Tibial nerve (tissue), 4 donors: ENCODE measurements at places on chromosomes 7 and 10.

GRCh38 chr10:121240011-121240410 is 358.2 kb downstream of the FGFR2 start:
- DNase-seq: no peak

- DNase-seq: peak; percentile 69
Measured at GRCh38 chr7:140640727-140641523, at the start of gene DENND2A. DENND2A (minus strand) TSS chr7:140640813; CDS start chr7:140602397, 38,416 bp downstream.

GRCh38 chr7:4247106-4247876 is 434.8 kb upstream of the FOXK1 start:
- DNase-seq: no peak

- no peak for DNase-seq
Measured at GRCh38 chr7:41573015-41573414, 129.9 kb downstream of the INHBA start.

DNA sequence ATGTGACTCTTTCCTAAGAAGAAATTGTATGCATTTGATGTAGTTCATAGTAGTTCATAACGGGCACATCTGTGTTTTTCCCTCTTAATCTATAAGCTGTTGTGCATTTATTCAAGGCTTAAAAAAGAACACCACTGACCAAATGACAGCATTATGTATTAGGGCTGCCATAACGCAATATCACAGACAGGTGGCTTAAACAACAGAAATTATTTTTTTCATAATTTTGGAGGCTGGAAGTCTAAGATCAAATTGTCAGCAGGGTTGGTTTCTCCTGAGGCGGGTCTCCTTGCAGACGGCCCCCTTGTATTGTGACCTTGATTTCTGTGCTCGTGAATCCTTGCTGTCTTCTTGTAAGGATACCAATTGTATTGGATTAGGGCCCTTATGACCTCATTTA is 627 bp upstream of the SSMEM1 start:
- no peak for DNase-seq

DNA sequence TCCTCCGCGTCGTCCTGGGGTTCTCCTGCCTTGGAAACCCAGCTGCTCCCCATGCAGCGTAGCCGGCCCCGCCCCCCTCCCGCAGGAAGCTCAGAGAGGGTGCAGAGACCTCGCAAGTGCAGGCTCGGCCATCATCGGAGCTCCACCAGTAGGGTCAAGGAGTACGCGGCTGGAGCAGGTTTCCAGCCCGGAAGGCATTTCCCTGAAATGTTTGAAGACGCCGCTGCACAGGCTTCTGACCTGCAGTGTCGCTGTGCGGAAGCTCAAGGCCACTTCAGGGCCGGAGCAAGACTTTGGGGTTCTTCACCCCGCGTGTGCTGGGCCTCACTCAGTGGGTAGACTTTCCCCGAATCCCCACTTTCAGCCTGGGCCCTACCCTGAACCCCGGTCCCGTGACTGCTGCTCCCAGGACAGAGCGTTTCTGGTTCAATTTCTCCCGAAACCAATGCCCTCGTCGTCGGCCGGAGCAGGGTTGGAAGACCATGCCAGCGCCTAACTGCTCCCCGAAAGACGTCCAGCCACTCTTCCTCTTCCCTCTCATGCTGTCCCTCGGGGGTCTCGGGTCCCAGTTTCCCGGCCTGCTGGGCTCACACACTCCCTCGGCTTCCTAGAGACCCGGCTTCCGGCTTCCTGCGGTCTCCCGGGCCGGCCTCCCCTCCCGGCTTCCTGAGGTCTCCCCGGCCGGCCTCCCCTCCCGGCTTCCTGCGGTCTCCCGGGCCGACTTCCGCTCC is 52.1 kb downstream of the INSIG1 start:
- no peak for DNase-seq

GRCh38 chr10:97538411-97538810 is 34.2 kb upstream of the ANKRD2 start:
- no peak for DNase-seq

- DNase-seq: no peak
Measured at GRCh38 chr10:49524496-49524895, 14.4 kb downstream of the ERCC6 start.

DNA sequence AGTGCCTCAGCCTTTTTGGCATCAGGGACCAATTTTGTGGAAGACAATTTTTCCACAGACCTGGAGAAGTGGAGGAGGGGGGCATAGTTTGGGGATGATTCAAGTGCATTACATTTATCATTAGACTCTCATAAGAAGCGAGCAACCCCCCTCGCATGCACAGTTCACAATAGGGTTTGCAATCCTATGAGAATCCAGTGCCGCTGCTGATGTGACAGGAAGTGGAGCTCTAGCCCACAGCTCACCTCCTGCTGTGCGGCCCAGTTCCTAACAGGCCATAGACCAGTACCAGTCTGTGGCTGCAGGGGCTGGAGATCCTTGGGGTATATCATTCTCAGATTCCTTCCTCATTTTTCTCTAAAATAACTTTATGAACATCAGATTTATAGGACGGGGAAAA is 50.8 kb downstream of the ATAD1 start:
- DNase-seq: no peak

- DNase-seq: no peak
Measured at GRCh38 chr7:64879086-64879730, 23.9 kb upstream of the ZNF273 start.

- DNase-seq: no peak
Measured at GRCh38 chr7:8130663-8131062, 131.3 kb downstream of the ICA1 start.

GRCh38 chr10:60335708-60336107 is 54.0 kb downstream of the ANK3 start:
- no peak for DNase-seq

DNA sequence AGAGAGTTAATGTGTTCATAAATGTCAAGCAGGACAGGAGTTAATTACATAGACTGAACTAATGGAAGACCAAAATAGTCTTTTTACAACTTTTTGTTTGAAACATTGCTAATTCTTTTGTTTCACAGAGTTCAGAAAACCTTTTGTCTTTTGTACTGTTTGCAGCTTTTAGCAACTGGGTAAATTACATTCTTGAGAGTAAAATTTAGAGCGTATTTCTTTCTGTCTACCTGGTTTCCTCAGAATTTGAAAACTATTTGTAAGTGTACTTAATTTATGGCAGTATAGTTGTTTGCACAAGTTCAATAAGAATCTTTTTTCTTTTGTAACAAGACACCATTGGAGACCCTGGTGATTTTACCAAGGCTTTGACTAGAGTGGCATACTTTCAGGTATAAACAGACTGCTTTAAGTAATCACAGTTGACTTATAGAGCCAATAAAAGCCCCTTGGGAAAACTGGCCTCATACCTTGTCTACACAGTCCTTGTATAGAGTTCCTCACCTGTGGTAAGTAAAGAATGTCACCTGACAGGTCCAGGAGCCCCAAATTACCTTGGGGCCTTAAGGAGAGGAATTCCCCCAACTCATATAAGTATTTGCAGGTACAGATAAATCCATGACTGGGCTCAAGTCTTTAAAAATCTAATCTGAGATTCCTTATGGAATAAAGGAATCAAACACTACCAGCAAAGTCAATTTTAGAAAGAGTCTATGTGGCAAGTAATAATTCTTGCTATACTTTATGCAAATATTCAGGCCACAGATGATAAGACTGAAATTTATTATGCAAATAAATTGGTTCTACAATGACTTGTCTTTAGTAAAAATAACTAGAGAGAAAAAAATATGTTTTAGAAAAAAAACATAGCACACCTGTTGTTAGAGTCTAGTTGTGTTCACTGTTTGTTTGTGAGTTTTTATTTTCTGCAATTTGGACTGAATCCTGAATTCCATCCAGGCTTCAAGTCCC is 23.6 kb upstream of the CREB3L2 start:
- DNase-seq: no peak

- DNase-seq: no peak
Measured at GRCh38 chr10:51620131-51620530, 79.3 kb downstream of the CSTF2T start.

- DNase-seq: no peak
Measured at GRCh38 chr7:26918241-26918640, 53.9 kb upstream of the SKAP2 start.

DNA sequence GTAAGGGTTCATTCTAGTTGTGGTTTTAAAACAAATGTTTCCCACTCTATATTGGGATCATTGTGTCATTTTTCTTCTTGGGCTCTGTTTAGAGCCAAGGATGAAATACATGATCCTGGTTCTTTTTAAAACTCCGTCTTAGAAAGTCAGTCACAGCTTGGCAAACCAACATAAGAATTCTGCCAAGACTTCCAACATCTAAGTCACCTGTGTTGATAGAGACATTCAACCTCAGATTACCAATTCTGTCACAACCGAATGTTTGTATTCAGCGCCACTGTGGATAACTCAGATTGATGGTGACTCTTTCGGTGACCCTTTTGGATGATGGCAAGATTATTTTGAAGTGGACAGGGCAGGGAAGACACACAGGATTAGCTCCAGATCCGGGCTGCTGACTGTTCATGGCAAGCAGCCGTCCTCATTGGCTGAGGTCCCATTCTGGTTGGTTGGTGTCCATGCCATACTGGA is 255.4 kb downstream of the ARHGAP21 start:
- no peak for DNase-seq

DNA sequence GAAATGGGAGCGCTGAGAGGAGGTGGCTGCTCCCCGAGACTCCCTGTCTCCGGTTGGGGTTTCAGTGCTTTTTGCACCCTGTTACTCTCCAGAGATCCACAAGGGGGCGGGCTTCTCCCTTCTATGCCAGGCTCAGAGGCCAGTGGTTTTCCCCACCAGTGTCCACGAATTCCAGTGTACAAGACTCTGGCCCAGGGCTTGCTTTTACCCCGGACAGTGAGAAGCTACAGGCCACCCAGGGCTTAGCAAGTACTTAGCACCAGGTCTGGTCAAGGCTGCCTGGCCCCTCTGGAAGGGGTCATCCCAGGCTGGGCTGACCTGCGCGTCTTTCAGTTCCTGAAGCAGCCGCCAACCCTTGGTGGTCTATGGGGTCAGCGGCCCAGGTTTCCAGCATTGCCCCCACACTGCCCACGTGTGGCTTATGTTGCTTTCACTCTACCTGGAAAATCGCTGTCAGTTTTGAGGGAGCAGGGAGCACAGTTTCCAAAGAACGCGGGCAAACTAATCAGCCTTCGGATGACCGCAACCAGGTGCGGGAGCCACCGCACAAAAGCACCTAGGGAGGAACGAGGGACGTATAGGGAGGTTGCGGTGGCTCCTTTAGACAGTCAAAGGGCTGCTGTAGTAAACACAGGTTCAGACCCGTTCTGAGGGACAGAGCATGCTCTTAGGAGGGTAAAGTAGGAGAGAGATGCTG is 6.8 kb downstream of the CYP26A1 start:
- no peak for DNase-seq

GRCh38 chr7:66376264-66376945 is 171.3 kb downstream of the TPST1 start:
- no peak for DNase-seq

DNA sequence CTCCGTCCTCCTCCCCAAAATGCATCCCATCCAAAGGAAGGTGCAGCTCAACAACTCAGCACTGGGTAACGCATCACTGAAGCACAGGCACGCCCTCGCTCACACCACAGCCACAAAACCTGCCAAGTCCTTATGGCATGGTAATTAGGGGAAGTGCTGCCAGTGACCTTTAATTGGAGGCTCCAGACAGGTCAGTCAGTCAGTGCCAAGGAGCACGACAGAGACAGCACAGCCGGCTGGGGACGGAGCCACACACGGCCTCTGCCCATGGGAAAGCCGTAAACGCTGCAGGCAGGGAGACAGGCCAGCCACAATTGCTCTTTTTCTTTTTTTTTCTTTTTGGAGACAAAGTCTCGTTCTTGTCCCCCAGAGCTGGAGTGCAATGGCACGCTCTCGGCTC is 146.5 kb downstream of the MAD1L1 start:
- no peak for DNase-seq

DNA sequence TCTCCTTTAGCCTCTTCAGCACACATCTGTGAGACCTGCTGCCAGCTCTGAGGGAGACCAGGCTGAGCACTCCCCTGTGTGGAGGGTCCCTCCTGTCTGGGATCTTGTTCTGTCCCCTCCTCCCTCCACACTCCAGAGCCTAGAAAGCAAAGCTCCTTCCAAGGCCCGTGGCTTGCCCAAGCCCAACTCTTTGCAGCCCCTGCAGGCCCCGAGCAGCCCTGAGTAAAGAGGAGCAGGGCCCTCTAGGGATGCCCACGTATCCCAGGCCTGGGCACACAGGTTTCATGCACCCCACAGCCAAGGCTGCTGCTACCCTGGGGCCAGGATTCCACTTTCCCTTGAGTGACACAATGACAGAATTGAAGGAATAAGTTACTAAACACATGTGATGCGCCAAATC is 24.0 kb downstream of the COBL start:
- DNase-seq: no peak

GRCh38 chr7:16739863-16740622 is 13.5 kb upstream of the TSPAN13 start:
- DNase-seq: no peak

DNA sequence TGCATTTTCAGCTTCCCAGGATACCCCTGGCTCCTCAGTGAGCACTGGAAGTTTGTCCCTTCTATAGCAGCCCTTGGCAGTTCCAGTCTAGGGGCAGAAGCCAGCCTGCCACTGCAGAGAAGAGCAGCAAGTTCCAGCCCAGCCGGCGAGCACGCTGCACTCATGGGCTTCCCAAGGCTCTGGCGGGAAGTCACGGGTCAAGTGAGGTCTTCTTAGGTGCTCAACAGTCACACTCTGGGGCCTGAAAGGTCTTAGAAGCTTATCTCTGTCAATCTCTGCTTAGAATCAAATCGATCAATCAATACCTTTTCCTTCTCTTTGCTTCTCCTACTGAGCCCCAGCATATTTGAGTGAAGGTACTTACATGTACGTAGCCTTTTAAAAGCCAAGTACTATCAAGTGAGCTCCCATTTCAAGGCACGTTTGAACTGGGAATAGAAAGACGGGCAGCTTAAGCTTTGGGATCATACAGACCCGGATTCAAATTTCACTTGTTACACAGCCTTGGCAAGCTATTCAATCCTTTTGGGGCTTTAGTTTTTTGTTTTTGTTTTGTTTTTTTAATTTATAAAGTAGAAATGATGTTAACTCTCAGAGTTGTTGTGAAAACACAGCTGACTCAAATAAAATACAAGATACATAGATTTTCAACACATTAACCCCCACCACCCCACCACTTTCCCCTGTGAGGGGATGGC is 152.6 kb upstream of the KLF14 start:
- no peak for DNase-seq

DNA sequence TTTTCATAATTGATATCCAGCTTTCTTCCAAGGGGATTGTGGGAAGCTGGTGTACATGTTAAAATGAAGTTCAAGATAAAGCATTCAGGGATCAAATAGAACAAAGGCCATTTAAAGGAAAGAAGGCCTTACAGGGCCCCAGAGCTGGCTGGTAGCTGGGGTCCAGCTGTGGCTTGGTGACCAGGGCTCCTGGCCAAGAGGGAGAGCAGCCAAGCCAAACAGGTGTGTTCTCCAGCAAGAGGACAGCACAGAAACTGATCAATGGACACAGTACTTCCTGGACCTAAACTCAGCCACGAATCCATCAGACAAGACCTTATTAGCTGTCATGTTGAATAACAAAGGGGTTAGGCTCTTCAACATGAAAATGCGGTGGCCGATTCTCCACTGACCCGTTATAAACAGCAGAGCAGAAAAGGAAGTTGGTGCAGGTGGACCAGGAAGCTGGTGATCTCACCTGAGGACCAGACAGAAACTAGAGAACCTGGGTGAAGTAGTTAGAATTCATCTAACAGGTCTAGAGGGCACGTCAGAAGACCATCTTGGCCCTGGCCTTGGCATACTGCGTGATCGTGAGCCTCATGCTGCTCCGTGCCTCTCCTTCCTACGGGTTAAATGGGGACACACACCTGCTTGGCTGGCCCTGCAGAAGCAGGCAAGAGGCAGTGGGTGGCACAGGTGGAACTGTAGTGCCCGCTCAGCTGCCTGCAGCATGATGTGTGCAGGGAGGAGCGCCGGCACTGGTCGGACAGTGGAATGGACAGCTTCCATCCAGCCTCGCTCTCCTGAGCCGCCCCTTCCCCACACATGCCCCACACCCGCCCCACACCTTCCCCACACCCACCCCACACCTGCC is 53.8 kb downstream of the PARP12 start:
- DNase-seq: no peak
